Activated naive CD4-positive, alpha-beta T cell (primary cell): ENCODE measurements at places on chromosomes 6 and 20.

DNA sequence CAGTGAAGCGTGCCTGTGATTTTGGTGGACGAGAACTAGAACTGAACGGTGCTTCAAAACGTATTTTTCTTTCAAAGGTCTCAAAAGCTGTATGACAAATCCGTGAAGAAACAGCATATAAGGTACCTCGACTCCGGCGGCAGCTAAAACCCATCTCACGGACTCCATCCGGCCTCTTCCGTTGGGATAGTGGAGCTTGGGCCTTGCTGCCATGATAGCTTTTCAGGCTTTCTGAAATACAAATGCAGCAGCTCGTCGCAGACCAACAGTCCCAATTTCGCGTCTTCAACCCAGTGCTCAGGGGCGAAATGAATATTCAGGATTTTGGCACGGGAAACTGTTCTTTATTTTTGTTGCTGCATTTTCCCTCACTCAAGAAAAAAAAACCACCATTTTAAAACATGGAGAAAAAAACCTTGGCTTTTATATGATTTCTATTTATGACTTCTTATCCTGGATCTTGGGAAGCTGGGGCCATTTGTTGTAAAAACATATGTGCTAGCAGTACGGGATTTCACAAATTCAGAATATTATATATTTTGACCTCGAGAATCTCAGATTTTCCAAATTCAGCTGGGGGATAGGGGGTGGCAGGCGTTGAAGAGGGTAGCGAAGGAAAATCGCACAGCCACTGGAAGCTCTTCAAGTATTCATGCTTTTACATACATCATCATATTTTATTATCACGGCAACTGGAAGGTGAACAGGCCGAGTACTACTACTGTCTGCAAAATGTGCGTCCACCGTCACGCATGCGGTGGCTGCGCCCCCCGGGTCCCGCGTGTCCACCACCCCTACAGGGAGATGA lies 849 bp downstream of the GSTA4 start:
- DNase-seq, result no peak

DNA sequence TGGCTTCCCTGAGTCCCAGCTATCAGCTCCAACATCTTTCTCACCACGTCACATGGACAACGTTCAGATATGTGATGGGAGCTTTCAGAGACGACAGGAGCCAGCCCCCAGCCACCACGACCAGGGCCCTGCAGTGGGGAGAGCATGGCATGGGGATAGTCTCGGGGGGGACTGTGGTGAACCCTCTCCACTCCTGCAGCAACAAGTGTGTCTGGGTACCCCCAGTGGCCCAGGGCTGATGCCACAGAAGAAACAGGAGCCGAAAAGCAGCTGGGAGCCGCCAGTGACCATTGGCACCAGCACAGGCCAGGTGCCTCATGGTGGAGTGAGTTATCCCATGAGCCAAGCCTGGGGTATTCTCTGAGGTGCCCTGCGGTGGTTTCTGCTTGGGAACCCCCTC lies 339.7 kb downstream of the TAF4 start:
- DNase-seq, result no peak

DNA sequence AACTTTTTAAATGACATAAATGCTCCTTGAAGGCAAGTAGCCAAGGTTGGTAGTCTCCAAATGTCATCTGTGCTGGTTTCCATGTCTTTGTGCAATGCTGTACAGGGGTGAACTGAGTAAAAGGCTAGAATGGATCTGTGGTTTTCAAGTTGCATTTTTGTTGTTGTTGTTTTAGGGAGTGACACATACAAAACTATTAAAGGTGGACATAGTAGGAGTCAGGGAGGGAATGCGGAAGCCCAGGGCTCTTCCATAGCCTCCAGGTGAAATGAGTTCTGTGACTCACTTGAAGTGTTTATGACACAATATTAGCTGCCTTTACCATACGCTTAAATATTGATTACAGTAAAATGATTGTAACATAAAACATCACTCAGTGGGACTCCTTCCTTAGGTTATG lies 22.5 kb upstream of the QKI start:
- no peak for DNase-seq

DNA sequence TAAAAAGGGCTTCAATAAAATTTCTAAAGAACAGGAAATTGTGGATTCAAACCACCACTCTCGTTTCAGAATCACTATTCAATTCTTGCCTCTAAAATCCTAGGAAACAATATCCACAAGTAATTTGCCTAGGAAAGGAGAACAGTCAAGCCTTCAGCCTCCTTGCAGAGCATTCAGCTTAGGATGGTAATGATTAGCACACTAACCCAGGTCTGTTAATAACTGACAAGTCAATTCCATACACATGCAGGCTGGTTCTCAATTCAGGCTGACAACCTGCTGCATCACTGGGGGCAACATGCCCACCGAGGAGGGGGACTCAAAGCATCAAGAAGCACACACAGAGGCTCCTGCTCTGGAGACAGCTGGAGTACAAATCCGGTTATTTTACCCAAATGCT lies 57.6 kb downstream of the GMDS start:
- no peak for DNase-seq

- no peak for DNase-seq
These were observed 2.6 kb downstream of the MAN1A1 start for GRCh38 chr6:119346936-119347335.

GRCh38 chr6:39476151-39476550 lies 153.6 kb upstream of the KCNK16 start:
- no peak for DNase-seq

DNA sequence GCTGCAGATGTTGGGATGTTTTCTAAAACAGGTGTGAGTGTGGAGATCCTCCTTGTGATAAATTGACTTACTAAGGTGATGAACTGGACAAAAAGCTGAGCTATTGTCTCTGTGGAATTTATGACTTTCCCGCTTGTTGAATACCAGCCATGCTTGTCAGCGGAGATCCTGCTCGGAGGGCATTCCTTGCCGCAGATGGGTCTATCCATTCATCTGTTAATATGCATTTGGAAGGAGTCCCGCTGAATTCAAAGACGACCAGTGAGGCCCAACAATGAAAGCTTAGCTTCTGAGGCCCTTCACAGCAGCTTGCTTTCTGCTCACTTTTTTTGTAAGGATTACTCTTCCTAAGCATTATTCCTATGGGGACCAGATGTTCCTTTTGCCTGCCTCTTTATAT lies 124.9 kb downstream of the TIAM2 start:
- DNase-seq, result no peak

DNA sequence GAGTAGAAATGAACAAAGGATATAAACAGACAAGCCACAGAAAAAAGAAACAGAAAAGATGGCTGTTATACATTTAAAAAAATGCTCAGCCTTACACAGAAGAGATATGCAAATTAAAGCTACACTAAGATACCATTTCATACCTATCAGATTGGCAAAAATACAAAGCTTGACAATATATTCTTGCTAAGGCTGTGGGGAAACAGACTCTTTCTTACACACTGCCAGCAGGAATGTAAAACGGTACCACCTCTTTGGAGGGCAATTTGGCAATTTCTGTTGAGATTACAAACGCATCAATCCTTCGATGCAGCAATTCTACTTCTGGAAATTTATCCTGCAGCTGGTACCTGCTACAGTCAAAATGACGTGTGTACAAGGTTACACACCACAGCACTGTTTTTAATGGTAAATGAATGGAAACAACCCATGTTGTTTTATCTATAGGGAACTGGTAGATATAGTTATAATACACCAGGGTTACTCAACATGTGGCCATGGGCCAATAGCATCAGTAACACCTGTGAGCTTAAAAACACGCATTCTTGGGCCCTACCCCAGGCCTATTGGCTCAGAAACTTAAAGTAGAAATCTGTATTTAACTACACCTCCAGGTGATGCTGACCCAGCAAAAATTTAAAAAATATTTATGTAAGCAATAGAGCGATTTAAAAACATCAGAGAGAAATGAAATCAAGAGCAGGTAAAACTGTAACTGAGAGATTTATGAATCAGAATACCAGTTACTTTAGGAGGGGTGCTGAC lies 53.3 kb downstream of the TRAM2 start:
- DNase-seq, result no peak

DNA sequence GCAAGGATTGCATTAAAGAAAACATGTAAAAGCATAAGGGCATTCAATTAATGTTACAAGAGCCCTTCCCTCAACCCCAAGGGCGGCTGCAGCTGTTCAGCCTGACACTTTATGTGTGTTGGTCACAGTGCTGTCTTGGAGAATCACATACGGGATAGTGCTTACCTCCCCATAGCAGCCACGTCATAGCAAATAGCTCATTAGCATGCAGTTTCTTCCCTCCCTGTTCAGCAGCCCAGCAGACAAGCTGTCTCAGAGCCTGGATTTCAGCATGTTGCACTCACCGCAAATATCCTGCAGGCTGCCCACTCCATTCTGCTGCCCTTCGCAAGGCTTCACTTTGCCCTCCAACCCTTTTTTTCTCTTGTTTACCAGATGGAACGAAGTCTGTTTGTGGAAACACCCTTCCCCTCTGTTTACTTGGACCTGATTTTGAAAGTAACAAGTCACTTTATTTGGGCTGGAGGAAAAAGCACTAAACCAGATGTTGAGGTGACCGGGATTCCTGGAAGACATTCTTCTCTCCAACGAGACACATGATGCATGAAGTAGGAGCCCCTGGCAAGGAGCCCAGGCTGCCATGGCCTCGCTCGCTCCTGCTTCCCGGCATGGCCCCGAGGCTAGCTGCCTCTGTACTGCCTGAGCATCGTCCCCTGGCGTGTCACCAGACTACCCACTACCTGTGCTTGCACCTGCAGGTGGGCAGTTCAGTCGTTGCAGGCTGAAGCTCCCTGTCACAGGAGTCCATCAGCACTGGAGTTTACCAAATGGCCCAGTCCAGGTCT lies 151.6 kb upstream of the GMDS start:
- DNase-seq, result no peak

GRCh38 chr20:58245931-58246330 lies 17.5 kb upstream of the ANKRD60 start:
- no peak for DNase-seq

- no peak for DNase-seq
These were observed 155.2 kb downstream of the TTLL2 start for GRCh38 chr6:167479901-167480648.

- DNase-seq, result no peak
These were observed 75.3 kb upstream of the MRAP2 start for GRCh38 chr6:83958241-83958685.

GRCh38 chr6:35552285-35552917 lies 39.7 kb upstream of the TULP1 start:
- peak; percentile 5 for DNase-seq

DNA sequence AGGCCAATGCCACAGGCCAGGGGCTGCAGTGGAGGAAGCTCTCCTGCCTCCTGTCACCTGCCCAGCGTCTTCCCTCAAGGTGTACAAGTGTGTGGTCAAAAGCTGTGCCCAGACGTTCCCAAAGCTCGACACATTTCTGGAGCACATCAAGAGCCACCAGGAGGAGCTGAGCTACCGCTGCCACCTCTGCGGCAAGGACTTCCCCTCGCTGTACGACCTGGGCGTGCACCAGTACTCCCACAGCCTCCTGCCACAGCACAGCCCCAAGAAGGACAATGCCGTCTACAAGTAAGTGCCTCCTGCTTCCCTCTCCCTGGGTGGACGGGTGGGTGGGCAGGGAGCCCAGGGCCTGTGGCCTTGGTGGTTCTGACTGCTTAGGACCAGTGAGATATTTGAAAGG lies 38.2 kb downstream of the ZNF341 start:
- no peak for DNase-seq

DNA sequence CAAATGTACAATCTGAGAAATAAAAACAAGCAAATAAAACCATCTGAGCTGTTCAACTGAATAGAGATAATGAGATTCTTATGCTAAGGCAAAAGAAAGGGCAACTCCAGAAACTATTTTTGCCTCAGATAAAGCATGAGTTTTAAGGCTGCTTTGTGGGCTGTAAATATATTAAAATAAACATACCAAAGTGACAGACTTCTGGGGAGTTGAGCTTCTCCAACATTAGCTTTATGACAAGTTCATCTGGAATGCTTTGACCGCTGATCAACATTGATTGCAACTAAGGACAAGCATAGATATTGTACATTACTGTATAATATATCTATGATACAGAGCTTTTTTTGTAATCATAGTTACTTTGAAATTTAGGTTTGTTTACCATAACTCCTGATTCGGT lies 19.3 kb downstream of the AK9 start:
- DNase-seq, result no peak

GRCh38 chr20:3420211-3420707 lies 12.8 kb upstream of the DNAAF9 start:
- no peak for DNase-seq

- DNase-seq, result no peak
These were observed 143.9 kb upstream of the RALGAPA2 start for GRCh38 chr20:20856306-20856705.

DNA sequence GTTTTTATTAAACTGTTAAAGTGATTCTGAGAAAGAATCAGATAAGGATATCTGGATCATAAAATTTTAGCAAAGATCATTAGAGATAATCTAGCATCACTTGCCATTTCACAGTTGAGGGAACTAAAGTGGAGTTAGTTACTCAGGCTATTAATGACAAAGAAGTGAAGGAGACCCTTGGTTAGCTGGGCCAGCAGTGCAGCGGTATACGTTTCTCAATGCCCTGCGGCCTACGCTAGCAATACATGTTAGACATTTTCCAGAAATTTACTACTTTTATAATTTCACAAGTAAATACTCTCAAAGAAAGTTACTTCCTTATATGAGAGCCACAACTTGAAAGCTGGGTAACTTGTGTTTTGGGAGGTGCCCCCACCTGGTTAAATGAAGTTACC lies 28.5 kb downstream of the NEDD9 start:
- DNase-seq, result no peak

DNA sequence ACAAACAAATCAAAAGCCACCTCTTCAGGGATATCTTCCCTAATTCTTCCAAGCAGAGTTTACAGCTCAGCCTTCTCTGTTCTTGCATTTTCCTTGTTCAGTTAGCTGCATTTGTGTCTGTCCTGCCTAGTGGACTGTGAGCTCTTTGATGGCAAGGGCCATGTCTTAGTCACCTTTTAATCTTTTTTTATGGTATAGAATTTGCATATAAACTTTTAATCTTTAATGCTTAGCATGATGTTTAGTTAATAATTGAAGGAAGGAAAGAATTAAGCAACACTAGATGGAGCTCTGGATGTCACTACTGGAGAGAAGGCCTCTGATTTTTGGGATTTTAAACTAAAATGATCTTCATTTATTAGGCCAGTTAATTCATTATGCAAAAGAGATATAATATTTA lies 12.1 kb downstream of the PPP2R5D start:
- DNase-seq, result no peak
